ENCODE measurements at places on chromosomes 4 and X.

DNA sequence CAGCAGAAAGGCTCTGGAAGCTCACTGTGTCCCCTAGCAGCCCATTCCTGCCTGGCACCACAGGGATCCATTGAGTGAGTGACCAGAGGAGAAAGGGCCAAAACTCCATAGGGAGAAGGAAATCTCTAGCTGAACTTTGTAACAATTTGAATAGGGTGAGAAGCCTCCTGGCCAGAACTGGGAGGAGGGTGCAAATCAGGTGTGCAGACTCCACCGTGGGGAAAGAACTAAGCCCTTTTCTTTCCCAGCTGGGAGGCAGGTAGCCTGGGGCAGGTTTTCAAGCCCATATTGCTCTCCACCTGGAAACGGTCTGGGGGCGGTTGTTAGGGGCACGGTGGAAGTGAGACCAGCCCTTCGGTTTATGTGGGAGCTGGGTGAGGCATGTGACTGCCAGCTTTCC lies 227.2 kb downstream of the SNCA start:
- DNase-seq = no peak

DNA sequence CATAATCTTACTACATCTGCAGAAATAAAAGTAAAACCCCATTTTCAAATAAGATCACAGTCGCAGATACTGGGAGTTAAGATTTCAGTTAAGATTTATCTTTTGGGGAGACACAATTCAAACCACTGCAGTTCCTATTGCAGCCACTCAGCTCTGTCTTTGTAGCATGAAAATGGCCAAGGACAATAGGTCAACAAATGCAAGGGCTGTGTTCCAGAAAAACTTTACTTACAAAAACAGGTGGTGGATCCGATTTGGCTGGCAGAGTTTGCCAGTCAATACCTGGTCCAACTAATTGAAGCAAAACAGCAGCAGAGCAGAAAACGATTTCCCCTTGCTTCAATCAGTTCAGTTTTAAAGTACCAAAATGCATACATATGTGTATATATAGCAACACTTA lies 77.4 kb downstream of the TENM3 start:
- DNase-seq = no peak

DNA sequence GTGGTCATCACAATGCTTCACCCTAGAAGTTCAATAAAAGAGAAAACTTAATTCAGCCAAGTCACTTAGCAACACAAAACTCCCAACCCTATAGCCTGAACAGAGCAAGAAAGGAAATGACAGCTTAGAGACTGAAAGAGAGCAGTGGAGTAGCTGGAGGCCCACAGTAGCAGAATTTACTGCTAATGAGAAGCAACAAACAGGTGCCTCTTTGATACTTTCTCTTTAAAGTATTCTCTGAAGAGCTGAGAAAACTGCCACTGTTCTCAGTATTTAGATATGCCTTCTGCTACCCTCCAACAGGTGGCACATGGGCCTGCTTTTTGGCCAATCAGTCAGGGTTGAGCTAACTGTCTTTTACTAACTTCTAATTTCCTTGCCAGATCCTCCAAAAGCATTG lies 240.0 kb downstream of the GPC3 start:
- no peak for DNase-seq

DNA sequence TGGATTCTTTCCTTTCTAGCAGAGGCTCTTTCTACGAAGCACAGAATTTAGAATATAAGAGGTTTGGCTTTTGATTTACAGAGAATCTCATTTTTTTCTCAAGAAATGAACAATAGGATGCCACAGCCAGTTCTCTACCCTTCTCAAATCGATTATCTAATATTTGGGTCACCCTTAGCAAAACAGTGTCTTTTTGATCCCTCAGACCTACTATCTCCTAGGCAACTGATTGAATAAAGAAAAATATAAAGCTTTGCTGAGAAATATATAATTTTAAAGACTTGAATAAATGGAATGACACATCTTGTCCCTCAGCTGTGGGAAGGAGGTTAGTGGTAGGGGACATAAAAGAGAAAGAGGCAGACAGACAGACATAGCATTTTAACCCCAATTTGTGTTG lies 153.3 kb downstream of the SH3KBP1 start:
- DNase-seq = no peak

- DNase-seq = no peak
Measured at GRCh38 chr4:21625447-21625846, 323.1 kb downstream of the KCNIP4 start.

- no peak for DNase-seq
Measured at GRCh38 chr4:47221721-47222120, 190.4 kb downstream of the GABRB1 start.

GRCh38 chrX:18390941-18391538 lies 34.4 kb upstream of the CDKL5 start:
- peak; percentile 60 for DNase-seq

- DNase-seq = no peak
Measured at GRCh38 chrX:10254739-10255138, 98.0 kb downstream of the CLCN4 start.

DNA sequence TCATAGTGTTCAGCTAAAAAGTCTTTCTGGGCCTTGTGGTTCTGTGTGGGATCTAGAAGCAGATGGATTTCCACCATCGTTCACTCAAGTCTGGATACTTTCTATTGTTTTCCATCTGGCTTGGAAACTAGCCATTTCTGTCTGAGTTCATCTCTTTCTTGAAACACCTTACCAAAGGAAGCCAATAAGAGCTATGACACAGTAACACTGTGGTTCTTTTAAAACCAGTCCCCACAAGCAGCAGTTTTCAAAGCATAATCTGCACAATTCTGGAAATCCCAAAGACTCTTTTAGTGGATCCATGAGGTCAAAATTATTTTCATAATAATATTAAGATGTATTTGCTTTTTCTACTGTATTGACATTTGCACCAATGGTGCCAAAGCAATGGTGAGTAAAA lies 234.2 kb upstream of the TET2 start:
- DNase-seq = no peak

DNA sequence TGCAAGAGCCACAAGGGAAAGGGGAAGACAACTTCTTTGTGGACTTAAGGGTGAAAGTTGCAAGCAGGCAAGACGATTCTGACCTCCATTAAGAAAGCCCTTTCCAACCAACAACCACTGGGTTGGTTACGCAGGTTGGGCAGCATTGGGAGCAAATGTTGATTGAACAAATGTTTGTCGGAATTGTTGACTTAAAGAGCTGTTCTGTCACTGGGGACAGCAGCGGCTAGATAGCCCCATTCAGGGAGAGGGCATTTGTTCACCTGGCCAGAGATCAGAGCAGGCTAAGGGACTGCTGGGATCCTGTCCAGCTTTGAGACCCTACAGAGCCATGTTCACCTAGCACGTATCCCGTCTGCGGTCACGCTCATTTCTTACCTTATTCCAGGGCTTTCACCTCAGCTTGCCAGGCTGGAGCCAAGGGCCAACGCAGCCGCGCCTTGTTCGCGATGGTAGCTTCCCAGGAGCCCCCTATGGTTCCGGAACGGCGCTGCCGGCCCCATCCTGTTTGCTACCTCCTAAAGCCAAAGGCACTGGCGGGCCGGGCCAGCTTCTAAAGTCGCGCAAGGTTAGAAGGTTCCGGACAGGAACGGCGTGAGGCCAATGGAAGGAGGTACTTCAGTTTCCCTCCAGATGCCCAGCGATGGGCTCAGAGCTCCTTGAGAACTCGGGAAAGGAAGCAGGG lies 24.6 kb downstream of the F9 start:
- DNase-seq = no peak

DNA sequence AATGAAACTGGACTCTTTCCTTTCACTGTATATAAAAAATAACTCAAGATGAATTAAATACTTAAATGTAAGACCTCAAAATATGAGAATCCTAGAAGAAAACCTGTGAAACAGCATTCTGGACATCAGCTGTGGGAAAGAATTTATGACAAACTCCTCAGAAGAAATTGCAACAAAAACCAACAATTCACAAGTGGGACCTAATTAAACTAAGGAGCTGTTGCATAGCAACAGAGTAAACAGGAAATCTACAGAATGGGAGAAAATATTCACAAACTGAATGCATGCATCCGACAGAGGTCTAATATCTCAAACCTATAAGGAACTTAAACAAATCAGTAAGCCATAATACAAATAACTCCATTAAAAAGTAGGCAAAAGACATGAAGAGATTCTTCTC lies 851.7 kb upstream of the PCDH10 start:
- no peak for DNase-seq

DNA sequence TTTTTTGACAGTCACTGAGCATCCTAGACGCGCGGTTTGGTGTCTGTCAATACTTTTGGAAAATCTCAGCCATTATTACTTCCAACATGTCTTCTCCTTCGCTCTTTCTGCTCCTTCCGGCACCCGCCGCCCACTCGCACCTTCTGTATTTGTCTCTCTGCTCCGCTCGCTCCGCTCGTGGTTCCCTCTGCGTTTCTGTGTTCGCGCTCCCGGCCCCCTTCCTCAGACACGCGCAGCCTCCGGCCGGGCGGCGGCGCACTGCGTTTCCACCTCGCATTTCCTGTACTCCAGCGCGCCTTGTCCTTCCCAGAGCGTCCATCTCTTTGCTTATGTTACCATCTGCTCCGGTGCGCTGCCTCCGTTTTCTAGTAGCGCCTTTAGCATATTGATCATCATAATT lies 21.1 kb downstream of the PDE6B start:
- peak; percentile 35 for DNase-seq

- no peak for DNase-seq
Measured at GRCh38 chr4:5036239-5036638, 15.0 kb upstream of the STK32B start.

GRCh38 chr4:6423575-6423974 lies 48.8 kb downstream of the PPP2R2C start:
- DNase-seq = no peak

- DNase-seq = no peak
Measured at GRCh38 chr4:88409789-88410188, 31.1 kb downstream of the HERC6 start.

GRCh38 chrX:122418758-122419157 lies 765.3 kb upstream of the GRIA3 start:
- no peak for DNase-seq

- DNase-seq = no peak
Measured at GRCh38 chrX:150163221-150163930, 199.7 kb upstream of the MAMLD1 start.

DNA sequence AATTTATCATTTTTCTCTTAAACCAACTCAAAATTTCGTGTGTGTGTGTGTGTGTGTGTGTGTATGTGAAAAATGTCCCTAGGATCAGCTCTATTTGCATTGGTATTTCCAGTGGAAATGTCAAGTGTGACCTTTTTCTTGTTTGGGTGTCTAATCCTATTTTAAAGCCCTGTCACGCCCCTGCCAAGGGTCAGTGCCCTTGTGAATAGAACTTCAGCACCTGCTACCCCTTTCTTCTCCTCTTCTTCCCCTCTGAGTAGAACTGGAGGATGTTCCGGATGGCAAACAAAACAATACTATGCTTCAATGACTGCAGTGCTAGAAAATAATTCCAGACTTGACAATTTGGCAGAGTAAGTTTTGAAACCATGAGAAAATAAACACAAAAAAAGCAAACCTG lies 67.3 kb downstream of the SPRY1 start:
- DNase-seq = no peak

GRCh38 chrX:123740006-123740405 lies 7.2 kb upstream of the THOC2 start:
- DNase-seq = no peak

GRCh38 chrX:39626749-39627148 lies 471.0 kb downstream of the BCOR start:
- DNase-seq = no peak

DNA sequence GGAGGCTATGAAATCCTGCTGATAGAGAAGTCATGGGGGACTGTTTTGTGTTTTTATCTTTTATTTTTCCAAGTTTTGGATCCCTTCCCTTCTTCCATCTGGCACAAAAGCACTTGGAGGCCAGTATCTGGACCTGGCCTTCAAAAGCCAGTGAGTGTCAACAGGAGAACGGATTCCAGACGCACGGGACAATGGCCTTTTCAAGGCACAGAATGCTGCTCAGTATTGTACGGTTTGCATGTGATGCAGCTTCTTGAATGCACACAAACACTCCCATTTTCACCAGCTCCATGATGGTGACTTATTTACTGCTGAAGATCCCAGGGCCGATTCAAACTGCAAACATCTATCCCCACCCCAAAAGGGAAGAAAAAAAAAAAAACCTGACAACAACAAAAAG lies 145.4 kb downstream of the CPEB2 start:
- DNase-seq = no peak

DNA sequence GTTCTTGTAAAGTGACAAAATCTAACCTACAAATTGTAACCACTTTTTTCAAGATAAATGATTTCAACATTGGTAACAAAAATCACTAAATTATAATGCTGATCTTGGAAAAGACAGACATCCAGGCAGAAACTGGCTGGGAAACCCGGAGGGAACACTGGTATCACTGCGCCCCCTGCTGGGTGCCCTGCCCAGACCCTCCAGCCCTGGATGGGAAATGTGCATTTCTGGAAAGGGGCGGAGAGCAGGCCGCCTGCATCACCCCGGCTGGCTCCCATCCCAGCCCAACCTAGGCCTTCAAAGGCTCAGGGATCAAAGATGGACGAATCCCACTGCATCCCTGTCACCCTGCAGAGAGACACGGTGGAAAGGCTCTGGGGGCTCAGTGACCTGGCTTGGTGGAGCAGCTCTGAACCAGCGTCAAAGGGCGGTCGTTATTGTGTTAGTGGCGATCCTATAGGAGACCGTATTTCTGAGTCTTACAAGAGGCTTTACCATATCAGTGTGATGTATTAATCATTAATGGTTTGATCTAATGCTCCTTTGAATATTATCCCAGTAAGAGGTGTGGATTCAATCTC lies 37.3 kb downstream of the ACOX3 start:
- peak; percentile 55 for DNase-seq

- DNase-seq = no peak
Measured at GRCh38 chr4:150173432-150173861, 95.2 kb downstream of the DCLK2 start.

GRCh38 chr4:187576751-187577150 lies 418.8 kb upstream of the ZFP42 start:
- DNase-seq = no peak

DNA sequence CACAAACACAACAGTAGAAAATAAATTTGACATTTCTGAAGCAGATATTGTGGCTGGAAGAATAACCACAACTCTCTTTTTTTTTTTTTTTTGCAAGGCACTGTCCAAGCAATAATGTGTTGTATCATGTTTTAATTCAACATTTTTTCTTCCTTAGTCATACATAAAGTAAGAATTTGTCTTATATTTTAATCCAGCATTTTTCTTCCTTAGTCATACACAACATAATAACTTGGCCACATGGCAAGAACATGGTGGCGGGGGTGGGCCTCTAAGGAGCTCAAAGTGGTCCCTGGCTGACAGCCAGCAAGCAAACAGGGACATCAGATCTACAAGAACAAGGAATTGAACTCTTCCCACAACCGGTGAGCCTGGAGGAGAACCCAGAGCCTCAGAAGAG lies 20.2 kb downstream of the FBXW7 start:
- no peak for DNase-seq

DNA sequence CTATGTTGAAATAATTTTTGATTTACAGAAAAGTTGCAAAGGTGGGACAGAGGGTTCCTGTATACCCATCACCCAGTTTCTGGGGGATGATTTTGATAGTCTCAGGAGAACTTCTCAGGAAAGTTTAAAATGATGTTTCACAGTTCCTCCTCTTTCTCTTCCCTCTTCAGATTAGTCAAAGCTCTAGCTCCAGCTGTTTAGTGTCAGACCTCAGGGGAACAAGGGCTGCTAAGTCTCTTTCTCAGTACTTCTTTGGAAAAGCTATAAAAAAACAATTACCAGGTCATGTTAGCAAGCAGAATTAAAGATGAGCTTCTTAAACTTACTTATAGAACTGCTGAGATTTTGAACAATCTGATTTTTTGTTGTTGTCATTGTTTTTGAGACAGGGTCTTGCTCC lies 12.2 kb downstream of the IL13RA1 start:
- no peak for DNase-seq

All from stimulated activated CD4-positive, alpha-beta T cell treated with anti-CD3 and anti-CD28 coated beads, Interleukin-4, amount 100 ng/mL, for 1 hour (primary cell).